Tracheal epithelial cell (primary cell): ENCODE measurements at places on chromosomes 3 and 15. TPM values are rescaled to one million over a fixed set of nuclear protein-coding genes. Genes with fewer than 3 reads are reported as not detected.

The CCDC39 gene
- total RNA-seq = not detected in 2 replicates

The IL17RD gene
- total RNA-seq = 2.1 and 5.5 TPM in 2 replicates

The TUSC7 gene
- total RNA-seq = not detected in 2 replicates

The ZMYND10 gene
- total RNA-seq = 0.24 and 1.9 TPM in 2 replicates

The ACAN gene
- not detected in 2 replicates for total RNA-seq

The LEKR1 gene
- under 0.01 TPM in 1 of 2 replicates, not detected in the other for total RNA-seq

The THBS1 gene
- total RNA-seq = 87.6 and 1,188 TPM in 2 replicates

The ACOX2 gene
- total RNA-seq = under 0.01 TPM in 1 of 2 replicates, not detected in the other

The OSTN gene
- total RNA-seq = not detected in 2 replicates

The SOX14 gene
- total RNA-seq = not detected in 2 replicates

The AMIGO3 gene
- 0.21 TPM in 1 of 2 replicates, not detected in the other for total RNA-seq

The SKOR1 gene
- total RNA-seq = not detected in 2 replicates

The NRG4 gene
- not detected in 2 replicates for total RNA-seq

The FOXB1 gene
- not detected in 2 replicates for total RNA-seq

The HRG gene
- total RNA-seq = not detected in 2 replicates

The ROPN1B gene
- total RNA-seq = 0.24 TPM in 1 of 2 replicates, not detected in the other

The SLCO3A1 gene
- total RNA-seq = 3.9 and 4.0 TPM in 2 replicates

The AGBL1 gene
- total RNA-seq = not detected in 2 replicates

The ISLR gene
- total RNA-seq = not detected in 2 replicates

The AHSG gene
- total RNA-seq = not detected in 2 replicates

The NAALADL2 gene
- total RNA-seq = 0.21 and 2.2 TPM in 2 replicates

The RGMA gene
- total RNA-seq = 1.9 and 2.2 TPM in 2 replicates

The RYR3 gene
- total RNA-seq = under 0.01 and 0.21 TPM in 2 replicates

The UCN2 gene
- 6.0 and 8.5 TPM in 2 replicates for total RNA-seq

The COX5A gene
- total RNA-seq = 40.0 and 46.5 TPM in 2 replicates

The LYZL4 gene
- total RNA-seq = not detected in 2 replicates

The FEZF2 gene
- not detected in 2 replicates for total RNA-seq

The INAFM2 gene
- 8.3 and 10.6 TPM in 2 replicates for total RNA-seq

The ZBBX gene
- 0.21 and 0.48 TPM in 2 replicates for total RNA-seq

The EOMES gene
- not detected in 2 replicates for total RNA-seq

The GPR149 gene
- not detected in 2 replicates for total RNA-seq

The KLF15 gene
- total RNA-seq = 3.2 TPM in 1 of 2 replicates, not detected in the other

The PLCB2 gene
- under 0.01 TPM in 1 of 2 replicates, not detected in the other for total RNA-seq

The GRAMD2A gene
- total RNA-seq = 1.9 and 9.0 TPM in 2 replicates

The ACKR2 gene
- 0.96 and 1.7 TPM in 2 replicates for total RNA-seq

The FETUB gene
- total RNA-seq = not detected in 2 replicates

The REC114 gene
- total RNA-seq = not detected in 2 replicates

The SCAANT1 gene
- not detected in 2 replicates for total RNA-seq

The FAM81A gene
- total RNA-seq = 0.21 and 0.72 TPM in 2 replicates

The NPAP1 gene
- under 0.01 TPM in 1 of 2 replicates, not detected in the other for total RNA-seq

The NDN gene
- 6.5 and 13.6 TPM in 2 replicates for total RNA-seq

The ZNF774 gene
- 3.4 and 3.6 TPM in 2 replicates for total RNA-seq

The GOLGA6B gene
- not detected in 2 replicates for total RNA-seq

The TNNC1 gene
- total RNA-seq = 0.48 TPM in 1 of 2 replicates, not detected in the other

The FGD5 gene
- under 0.01 and 0.96 TPM in 2 replicates for total RNA-seq

The C3orf70 gene
- under 0.01 TPM in 1 of 2 replicates, not detected in the other for total RNA-seq

The PLA2G4D gene
- under 0.01 TPM in 1 of 2 replicates, not detected in the other for total RNA-seq

The ARID3B gene
- 2.8 and 5.1 TPM in 2 replicates for total RNA-seq

The ITPKA gene
- total RNA-seq = 1.5 and 1.9 TPM in 2 replicates

The AMT gene
- total RNA-seq = 1.2 and 1.7 TPM in 2 replicates
